ENCODE measurements at places on chromosomes 11 and 22. TPM values are rescaled to one million over a fixed set of nuclear protein-coding genes. Genes with fewer than 3 reads are reported as not detected.

FAM181B gene
- not detected for total RNA-seq

TRIM77 gene
- not detected for total RNA-seq

IFITM2 gene
- 427 TPM for total RNA-seq

OR10D3 gene
- total RNA-seq, result not detected

PSMC3 gene
- total RNA-seq, result 101 TPM

SLC17A6 gene
- total RNA-seq, result not detected
